ENCODE measurements at places on chromosomes 7 and 10.

DNA sequence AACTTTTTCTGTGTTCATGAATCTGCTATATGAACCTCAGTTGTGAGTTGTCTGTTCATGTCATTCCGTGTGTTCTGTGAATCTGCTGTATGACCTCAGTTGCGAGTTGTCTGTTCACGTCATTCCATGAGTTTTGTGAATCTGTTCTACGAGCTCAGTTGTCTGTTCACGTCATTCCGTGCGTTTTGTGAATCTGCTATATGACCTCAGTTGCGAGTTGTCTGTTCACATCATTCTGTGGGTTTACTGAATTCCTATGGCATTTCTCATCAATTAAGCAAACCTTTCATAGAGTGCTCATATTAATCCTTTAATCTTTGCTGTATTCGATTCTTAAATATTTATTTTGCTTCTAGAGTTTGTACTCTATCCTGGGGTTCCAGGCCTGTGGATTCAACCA, 150.6 kb downstream of the DIP2C start:
- DNase-seq: no peak

DNA sequence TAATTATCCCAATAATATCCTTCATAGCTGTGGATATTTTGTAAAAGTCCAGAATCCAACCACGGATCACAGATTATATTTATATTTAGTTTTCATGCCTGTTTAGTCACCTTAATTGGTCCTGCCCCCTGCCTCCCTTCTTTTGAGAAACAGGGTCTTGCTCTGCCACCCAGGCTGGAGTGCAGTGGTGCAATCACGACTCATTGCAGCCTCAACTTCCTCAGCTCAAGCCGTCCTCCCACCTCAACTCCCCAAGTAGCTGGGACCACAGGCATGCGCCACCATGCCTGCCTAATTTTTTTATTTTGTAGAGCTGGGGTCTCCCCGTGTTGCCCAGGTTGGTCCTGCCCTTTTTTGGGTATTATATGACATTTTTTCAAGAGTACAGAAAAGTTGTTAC, 129.4 kb downstream of the KAT6B start:
- DNase-seq: no peak

GRCh38 chr10:28839600-28840007, 162.3 kb downstream of the BAMBI start:
- DNase-seq: no peak

- no peak for DNase-seq
These were observed 420.8 kb upstream of the AUTS2 start for GRCh38 chr7:69177461-69177861.

Data from H54 (cell line).